Anterior cingulate cortex (tissue), 58 donors: ENCODE measurements at places on chromosomes 12 and 14.

DNA sequence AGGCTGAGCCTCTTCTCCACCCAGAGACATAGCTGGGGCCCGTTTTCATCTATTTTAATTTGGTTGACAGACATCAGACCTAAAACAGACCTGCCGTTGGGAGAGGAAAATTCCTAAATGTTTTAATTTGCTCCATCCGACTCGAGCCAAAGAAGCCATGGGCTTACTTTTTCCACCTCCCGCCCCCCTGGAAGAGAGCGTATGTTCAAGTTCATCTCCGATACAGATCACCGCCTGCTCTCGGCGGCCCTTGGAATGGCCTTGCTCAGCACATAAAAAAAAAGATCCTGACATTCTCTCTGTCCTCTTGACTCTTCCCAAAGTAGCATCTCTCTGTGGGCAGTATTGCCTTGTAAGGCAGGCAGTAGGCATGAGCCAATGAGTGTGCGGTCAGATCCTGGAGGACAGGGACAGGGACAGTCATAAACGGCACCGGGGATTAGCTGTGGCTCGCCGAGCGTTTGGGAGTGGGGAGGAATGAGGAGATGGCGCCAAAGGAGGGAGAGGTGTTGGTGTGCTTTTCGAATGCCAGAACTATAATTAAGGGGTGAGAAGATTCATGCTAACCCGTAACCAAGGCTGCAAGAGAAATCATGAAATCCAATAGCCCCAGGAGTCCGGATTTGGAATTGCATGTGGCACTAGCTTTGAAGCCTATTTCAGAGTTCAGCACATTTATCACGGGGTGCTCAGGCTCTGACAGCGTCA lies 47.9 kb upstream of the MEG3 start:
- no peak for DNase-seq

- no peak for DNase-seq
These were observed 3.6 kb downstream of the RIMBP2 start for GRCh38 chr12:130712346-130713065.

DNA sequence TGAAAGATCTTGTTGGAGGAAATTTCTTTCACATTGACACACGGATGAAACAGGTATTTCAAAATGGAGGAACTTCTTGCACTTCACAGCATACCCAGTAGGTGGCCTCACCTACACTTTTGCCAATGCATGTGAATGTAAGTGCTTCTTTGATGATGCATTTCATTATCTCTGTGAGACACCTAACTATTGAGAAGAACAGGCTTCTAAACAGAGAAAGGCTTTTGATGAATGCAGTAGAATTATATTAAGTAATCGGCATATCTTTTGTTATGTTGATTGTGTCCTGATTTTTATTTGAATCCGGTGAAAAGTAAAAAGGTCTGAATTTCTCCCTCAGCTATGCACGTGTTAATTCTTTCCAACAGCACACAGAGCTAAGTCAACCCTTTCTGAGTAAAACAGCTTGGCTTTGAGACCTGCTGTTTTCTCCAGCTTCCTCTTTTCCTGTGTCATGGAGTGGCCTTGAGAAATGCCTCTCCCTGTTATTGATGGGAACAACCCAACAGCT lies 399.0 kb downstream of the NAV3 start:
- DNase-seq = no peak

GRCh38 chr14:96582411-96582961 lies 80.3 kb downstream of the PAPOLA start:
- no peak for DNase-seq

DNA sequence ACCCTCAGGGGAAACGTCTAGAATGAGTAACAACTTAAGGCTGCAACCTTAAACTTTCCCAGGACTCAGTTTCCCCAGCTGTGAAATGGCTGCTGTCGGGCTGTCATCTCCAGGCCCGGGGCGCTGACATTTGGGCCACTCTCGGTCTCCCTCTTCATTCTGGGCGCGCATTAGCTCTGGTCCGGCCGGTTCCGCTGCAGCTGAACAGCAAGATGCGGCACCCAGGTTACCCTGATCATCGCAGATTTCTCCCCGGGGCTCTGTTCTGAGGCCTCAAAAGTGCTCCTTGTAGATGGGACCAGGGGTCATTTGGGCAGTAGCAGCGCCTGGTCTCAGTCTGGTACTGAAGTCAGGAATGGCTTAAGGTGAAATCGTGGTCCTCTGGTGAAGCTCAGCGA lies 890 bp upstream of the BCL7A start:
- DNase-seq = no peak

DNA sequence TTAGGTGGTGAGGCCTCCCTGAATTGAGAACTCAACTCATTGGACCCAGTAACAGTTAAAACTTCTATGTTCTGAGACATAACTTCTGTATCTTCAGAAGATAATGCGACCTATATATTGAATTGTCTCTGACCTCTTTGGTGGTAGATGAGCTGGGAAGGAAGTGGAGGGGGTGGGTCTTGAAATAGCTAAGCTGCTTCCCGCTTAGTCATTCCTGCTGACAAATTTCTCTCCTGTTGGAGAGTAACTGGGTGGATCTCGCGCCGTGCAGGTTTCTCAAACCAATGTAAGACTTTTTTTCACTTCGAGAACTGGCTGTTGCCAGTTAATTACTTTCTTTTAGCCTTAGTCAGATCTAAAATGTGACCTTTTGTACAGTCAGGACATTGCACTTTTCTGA lies 100.8 kb downstream of the PPHLN1 start:
- no peak for DNase-seq

GRCh38 chr14:41986700-41987099 lies 380.0 kb downstream of the LRFN5 start:
- DNase-seq = no peak

DNA sequence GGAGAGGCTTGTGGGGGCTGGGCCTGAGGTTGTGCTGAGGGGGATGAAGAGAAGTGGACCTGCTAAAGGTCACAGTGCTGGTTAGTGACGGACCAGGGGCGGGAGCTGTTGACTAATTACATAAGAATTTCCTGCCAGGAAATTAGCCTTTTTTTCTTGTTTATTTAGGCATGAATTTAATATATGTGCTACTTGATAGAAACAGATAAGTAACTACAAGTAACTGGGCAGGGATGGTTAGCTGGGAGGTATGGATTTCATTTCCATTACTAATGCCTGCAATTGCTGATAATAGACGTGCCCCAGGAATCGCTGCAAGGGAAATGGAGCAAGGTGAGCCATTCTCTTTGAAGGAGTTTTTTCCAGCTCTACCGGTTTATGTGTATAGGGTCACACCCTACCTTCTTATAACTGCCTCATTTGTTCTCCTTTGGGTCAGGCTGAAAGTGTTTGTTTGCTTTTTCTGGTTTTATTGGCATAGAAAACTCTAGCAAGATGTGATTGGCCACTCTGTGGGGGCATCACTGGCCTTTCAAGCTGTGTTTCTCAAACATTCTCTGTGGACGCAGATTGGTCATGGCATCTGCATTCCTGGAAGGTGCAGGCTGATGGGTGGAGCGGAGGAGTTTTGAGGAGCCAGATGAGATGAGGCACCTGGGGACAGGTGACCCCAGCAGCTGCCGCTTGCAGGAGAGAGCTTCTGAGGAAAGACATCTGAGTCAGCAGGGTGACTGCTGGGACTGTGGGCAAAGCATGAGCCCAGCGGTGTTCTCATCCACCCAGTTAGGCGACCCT lies 19.0 kb upstream of the GPRC5A start:
- no peak for DNase-seq
